ENCODE measurements at places on chromosomes 11 and 22.
A peak's percentile ranks its signal among the peaks of the same experiment; 100 is the strongest.

GRCh38 chr11:63887386-63887999 is 29.5 kb downstream of the RCOR2 start:
- DNase-seq: no peak

GRCh38 chr11:69734367-69734766 is 30.5 kb upstream of the FGF19 start:
- no peak for DNase-seq

DNA sequence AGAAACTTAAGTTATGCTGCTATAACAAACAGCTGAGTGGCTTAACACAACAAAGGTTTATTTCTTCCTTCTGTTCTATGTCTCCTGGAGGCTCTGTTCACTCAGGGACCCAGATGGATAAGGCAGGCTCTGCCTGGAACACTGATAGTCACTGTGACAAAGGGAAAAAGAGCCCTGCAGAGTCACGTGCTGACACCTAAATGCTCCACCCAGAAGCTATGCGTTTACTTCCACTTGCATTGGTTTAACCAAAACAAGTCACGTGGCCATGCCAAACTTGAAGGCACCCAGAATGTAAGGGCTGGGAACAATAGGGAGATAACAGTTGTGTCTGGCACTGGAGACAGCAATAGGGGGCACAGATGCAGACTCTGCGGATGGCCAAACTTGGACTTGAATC is 3.4 kb upstream of the MS4A15 start:
- DNase-seq: no peak

- DNase-seq: no peak
Measured at GRCh38 chr22:32874976-32875375, 73.5 kb downstream of the TIMP3 start.

- DNase-seq: no peak
Measured at GRCh38 chr22:28938286-28938833, 55.0 kb downstream of the ZNRF3 start.

- no peak for DNase-seq
Measured at GRCh38 chr22:32823024-32823730, 21.7 kb downstream of the TIMP3 start.

DNA sequence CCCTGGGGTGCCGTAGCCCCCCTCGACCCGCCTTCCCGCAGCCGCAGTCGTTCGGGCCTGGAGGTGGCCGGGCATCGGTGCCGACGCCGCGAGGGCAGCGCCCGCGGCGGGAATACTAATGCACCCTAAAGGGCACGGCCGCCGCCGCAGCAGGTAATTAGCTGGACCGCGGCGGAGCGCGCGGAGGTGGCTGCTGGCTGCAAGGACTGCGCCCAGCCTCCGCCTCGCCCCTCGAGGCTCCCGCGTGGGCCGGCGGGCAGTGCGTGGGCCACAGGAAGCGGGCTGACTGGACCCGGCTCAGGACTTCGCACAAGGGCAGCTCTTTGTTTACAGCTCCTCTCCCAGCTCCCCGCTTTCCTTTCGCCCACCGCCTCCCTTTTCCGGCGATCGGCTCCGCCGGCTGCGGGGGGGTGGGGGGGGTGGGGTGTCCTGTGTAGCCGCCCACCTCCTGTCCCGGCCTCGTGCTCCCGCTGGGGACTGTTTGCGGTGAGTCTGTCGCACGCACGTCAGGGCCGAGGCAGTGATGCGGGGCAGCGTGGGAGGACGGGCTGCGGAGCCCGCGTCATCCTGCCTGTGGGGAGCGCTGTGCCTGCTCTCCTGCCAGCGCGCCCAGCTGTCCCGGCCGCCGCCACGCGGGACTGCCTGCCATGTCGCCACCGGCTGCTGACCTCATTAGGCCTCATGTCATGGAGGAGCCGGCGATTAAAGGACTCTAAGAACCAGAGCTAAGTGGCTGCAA is 53.2 kb downstream of the GRIK4 start:
- no peak for DNase-seq

- DNase-seq: no peak
Measured at GRCh38 chr22:46591930-46592329, 28.3 kb upstream of the GRAMD4 start.

- DNase-seq: no peak
Measured at GRCh38 chr11:122404571-122404970, 251.0 kb upstream of the UBASH3B start.

GRCh38 chr11:126083829-126084607 is 21.4 kb upstream of the CDON start:
- peak; percentile 9 for DNase-seq

DNA sequence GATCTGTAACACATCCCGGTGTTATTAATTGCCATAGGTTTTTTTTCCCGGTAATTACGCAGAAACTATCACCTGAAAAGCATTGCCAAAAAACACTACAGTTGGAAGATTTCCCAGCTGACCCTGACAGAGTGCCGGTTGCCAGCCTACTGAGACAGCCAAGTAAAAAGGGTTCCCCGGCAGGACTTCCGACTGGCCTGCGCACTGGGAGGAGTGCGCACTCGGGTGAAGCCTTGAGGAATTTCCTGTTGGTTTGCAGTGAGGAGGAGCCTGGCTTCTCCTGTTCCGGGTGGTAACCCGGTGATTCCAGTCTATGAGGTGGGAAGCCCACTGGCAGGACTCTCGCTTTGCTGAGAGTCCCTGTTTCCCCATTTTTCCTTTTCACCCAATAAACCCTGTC is 52.1 kb downstream of the CNTF start:
- DNase-seq: no peak

GRCh38 chr11:125621995-125622394 is 3.0 kb upstream of the CHEK1 start:
- DNase-seq: no peak

GRCh38 chr11:17580271-17580670 is 33.2 kb downstream of the OTOG start:
- DNase-seq: no peak

DNA sequence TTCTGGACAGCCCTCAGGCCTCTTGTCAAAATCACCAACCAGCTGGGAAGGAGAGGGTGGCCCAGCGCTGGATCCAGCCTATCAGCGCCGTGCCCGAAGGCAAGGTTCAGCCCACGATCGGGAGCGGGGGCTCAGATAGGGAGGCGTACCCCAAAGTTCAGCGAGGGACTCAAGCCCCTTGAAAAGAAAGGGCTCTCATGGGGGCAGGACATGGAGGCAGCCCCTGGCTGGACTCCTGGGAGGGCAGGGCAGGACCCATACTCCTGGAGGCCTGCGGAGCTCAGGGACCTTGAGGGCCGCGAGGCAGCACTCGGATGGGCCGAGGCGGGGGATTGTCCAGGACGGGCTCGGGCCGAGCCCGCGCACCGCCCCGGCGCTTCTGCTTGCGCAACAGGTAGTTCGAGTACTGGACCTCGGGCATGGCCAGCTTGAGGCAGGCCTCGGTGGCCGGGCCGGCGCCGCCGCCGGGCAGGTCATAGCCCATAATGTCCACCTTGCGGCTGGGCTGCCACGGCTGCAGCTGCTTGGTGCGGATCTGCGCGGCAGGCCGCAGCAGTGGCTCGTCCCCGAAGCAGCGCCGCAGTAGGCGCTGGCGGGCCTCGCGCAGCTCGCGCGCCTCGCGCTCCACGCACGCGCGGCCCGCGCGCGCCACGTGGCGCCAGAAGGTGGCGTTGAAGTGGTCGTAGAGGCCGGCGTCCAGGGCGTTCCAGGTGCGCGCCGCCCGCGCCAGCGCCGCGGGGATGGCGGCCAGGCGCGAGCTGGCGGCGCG is 6.5 kb downstream of the GAL3ST3 start:
- DNase-seq: no peak

- DNase-seq: no peak
Measured at GRCh38 chr11:97687111-97687510, 1297.3 kb downstream of the JRKL start.

DNA sequence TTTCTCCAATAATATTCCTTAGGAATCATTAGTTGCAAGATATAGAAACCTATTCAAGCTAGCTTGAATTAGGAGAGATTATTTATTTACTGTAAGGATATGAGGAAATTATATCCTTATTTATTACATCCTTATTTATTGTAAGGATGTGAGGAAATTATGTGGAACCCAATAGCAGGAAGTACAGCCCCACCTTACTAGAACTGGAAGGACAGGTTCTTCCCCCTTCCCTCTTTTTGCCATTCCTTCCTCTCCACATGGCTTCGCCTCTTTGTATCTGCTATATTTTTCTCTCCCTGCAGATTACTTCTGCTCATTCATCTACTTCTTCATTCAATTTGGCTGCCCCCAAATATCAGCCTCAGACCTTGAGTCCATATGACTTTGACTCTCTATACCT is 49.5 kb upstream of the B3GNT6 start:
- no peak for DNase-seq

GRCh38 chr22:44153710-44154109 is 27.0 kb upstream of the PARVG start:
- DNase-seq: no peak

- DNase-seq: peak; percentile 68
Measured at GRCh38 chr11:66069715-66070603, at the start of gene PACS1. TSS of gene PACS1 (plus strand) at chr11:66070272. CDS start at chr11:66070487, 215 bp downstream.

- no peak for DNase-seq
Measured at GRCh38 chr11:78995171-78995570, 420.5 kb upstream of the NARS2 start.

- no peak for DNase-seq
Measured at GRCh38 chr11:69703768-69704507, at the start of gene FGF19. TSS of gene FGF19 (minus strand) at chr11:69704022. CDS start at chr11:69703876, 146 bp downstream.

DNA sequence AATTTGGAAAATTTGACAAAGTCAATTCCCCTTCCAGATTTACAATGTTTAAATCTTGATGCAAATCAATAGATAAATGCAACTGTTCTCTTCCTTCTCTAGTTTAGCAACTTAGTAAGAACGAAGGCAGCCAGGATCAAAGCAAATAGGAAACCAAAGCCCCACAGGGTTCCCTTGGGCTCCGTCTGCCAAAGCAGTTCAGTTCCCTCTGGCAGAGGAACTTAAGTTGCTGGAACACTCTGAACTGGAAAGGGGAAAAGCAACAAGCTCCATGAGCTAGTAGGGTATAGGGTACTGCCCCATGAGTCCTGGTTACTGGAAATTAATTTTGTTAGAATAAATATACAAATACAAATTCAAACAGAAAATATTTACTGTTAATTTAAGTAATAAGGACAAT is 91.3 kb downstream of the RELT start:
- no peak for DNase-seq

GRCh38 chr22:22009661-22010060 is 27.1 kb upstream of the TOP3B start:
- no peak for DNase-seq

DNA sequence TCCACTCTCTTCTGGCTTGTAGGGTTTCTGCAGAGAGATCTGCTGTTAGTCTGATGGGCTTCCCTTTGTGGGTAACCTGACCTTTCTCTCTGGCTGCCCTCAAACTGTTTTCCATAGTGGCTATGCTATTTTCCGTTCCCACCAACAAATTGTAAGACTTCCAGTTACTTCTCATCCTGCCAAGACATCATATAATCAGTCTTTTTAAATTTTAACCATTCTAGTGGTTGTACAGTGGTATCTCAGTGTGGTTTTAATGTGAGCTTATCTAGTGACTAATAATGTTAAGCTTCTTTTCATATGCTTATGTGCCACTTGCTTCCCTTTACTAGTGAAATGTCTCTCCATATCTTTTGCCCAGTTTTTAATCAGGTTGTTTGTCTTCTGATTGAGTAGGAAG is 13.6 kb upstream of the TRIM29 start:
- DNase-seq: no peak

DNA sequence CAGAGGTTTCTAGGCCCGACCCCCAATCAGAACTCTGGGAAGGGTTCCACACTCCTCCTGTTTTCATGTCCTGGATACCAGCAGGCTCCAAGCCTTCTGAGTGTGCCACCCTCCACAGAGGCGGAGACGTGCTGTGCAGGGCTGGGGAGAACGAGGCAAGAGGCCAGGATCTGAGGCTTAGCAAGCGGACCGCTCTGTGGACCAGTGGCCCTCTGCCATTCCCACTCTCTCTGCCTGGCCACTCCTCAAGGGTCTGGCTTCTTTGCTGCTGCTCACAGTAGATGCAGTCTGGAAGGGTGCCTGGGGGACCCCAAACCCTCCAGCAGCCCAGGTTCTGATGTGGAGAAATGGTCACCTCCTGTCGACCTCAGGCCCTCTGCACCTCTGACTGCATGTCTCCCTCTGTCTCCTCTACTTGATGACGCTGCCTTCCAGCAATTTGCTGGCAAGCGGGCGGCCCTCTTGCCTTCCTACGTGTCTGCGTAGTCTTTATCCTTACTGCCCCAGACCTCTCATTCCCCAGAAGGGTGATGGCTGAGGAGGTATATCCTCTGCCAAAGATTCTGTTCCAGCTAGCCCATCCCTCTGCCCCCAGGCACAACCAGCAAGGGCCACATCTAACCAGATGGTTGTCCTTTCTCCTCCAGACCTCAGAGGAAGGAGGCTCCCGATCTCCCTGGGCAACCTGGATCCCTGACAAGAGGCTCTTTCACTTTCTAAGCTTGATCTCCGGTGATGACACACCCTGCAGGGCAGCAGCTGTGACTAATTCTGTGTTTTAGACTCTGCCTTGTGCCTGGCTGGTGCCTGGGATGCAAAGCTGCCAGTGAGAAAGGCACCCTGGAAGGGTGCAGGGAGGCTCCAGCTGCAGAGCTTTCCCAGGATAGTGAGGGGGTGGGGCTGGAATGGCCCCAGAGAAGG is 87.3 kb downstream of the NAT10 start:
- no peak for DNase-seq

DNA sequence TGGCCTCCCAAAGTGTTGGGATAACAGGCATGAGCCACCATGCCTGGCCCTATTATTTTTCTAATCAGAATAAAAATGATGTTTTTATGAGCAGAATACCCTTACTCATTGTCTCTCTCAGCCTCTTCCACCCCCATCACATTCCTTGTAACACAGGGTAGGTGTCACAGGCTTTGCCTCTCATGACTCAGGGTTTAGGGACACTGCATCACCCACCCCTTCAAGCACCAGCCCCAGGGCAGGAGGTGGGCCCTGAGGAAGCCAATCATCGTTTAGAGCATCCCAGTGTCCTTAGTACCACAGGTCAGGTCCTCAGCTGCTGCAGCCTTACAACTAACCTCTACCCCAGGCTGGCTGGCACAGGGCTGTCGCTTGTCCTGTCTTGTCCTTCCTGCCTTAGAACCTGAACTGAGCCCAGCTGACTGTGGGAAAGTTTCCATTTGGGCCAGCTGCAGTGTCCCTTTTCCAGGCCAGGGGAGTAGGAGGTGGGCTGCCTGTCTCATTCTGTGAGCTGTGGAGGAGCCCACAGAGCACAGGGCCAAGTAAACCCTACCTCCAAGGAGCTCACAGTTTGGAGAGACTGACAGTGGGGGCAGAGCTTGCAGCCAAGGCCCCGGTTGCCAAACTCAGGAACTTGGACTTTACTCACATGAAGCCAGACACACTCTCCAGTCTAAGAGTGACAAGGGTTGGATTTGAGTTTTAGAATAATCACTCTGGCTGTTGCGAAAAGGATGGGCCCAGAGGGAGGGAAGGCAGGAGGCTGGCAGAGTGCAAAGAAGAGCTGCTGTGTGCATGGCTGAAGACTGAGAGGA is 19.5 kb upstream of the UVRAG start:
- DNase-seq: no peak

- DNase-seq: no peak
Measured at GRCh38 chr22:34914846-34915245, 151.1 kb upstream of the ISX start.

- no peak for DNase-seq
Measured at GRCh38 chr11:117855912-117856651, 20.4 kb downstream of the FXYD6 start.

All from T-cell (primary cell).